ENCODE measurements at places on chromosomes 1 and 21.

DNA sequence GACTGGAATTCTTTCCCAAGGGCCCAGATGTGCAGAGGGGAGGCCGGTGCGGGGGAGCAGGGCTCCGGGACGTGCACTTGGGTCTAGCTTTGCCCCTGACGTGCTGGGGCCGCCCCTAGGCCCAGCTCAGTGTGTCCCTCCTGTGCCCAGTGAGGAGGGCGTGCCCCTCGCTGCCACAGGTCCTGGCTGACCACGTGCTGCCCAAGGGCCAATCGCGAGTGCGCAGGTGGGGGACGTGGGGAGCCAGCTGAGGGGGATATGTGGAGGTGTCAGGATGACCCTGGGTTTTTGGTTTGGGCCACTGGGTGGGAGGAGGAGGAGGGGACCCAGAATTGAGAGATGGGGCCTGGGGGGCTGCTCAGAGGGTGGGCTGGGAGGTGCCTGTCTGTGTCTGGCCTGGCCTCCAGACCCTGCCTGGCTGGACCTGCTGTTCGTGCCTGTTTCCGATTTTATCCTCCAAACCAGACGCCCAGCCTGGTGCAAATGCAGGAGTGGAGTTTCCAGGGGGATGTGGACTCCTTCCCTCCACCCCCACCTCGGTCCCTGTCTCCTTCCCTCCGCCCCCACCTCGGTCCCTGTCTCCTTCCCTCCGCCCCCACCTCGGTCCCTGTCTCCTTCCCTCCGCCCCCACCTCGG lies 6.1 kb upstream of the RNF223 start:
- peak; percentile 68 for DNase-seq

GRCh38 chr1:171716616-171717015 lies 25.2 kb downstream of the VAMP4 start:
- no peak for DNase-seq

- DNase-seq = peak; percentile 15
These were observed 54.3 kb upstream of the HNRNPU start for GRCh38 chr1:244918421-244919319.

- no peak for DNase-seq
These were observed 160.6 kb downstream of the ST6GALNAC5 start for GRCh38 chr1:77027847-77028246.

- no peak for DNase-seq
These were observed 6.5 kb downstream of the CD34 start for GRCh38 chr1:207904391-207904790.

DNA sequence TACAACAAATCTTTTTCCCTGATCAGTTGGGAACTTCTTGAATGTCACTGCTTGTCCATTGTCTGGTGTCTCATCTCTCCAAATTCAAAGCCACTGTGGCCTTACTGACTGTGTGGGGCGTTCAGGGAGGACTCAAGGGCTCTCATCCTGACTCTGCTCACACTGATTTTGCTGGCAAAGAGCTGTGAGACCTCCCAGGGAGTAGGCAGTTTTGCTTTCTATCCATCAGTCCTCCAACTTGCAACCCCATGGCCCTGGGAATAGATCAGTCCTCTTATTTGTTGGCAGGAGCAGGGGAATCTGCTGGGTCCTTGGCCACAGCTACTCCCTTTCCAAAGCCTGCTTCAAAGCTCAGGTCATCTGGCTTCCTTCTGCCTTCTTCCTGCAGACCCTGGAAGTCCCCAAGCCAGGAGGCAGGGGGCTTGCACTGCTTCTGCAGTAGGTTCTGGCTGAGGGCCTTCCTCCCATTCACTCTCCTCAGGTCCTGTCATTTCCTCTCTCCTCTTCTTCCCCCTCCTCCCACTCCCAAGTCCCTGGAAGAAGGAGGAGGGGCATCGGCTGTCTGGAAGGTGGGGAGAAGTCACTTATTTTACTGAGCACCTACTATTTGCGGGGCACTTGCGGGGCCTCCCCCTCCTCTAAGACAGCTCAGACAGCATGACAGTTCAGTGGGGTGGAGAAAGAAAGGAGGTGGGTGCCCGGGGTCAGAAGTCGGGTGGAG lies 876 bp upstream of the NAV1 start:
- DNase-seq = peak; percentile 39
